Activated T-helper 1 cell treated with anti-CD3 and anti-CD28 coated beads, Interleukin-12 subunit alpha, Interleukin-12 subunit beta, Interleukin-2, Interleukin-4 antibody, amounts not matched to agents 30 ng/mL and 10 ng/mL and 1 ng/mL, durations not matched to agents 14 hours and 24 hours and 36 hours (primary cell): ENCODE measurements at places on chromosomes 11 and 22.

DNA sequence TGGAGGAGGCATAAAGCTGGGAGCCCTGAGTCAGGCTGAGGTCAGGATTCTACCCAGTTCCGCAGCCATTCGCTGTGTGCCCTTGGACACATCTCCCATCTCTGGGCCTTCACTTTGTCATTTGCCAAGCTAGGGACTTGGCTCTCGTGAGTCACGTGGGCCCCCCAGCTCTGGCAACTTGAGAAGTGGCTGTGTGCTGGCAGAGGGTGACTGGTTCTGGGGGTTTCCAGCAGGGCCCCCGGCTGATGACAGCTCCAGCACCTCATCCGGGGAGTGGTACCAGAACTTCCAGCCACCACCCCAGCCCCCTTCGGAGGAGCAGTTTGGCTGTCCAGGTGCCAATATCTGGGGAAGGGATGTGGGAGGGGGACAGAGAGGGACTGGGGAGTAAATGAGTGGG is 46.6 kb downstream of the CD6 start:
- DNase-seq = no peak

GRCh38 chr11:32849761-32850160 is 20.0 kb downstream of the PRRG4 start:
- no peak for DNase-seq

DNA sequence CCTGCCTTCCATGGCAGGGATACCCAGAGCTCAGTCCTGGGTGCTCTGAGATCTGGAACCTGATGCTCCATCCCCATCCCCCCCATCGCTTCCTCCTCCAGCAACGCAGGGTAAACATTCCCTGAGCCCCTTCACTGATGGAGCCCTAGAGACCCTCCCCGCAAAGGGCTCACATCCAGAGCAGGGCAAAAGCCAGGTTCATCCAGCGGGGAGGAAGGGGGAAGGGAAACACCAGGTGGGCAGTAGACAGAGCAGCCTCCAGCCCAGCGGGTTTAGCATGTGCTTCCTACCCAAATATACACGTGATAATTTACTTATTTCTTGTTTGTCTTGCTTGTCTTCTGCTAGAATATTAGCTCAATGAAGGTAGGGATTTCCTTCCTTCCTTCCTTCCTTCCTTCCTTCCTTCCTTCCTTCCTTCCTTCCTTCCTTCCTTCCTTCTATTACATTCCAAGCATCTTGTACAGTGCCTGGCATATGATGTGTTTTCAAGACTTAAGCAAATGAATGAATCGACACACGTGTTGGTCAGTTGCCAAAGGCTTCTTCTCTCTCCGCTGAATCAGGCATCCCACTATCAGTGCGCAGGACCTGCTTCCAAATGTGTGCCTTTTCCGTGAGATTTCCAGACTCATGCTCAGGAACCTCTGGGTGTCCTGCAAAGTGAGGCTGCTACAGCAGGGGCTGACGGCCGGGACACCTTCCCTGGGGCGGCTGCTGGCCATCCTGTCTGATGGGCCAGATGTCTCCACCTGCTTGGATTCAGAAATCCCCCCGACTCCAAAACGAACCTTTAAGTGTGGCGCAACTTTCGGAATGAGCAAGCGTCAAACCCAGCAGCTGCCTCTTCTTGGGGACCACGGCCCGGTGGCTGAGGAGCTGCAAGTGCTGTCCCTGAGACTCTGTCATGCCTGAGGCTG is 955.1 kb downstream of the BRD1 start:
- no peak for DNase-seq

GRCh38 chr11:27771516-27771915 is 71.3 kb upstream of the BDNF start:
- DNase-seq = no peak

DNA sequence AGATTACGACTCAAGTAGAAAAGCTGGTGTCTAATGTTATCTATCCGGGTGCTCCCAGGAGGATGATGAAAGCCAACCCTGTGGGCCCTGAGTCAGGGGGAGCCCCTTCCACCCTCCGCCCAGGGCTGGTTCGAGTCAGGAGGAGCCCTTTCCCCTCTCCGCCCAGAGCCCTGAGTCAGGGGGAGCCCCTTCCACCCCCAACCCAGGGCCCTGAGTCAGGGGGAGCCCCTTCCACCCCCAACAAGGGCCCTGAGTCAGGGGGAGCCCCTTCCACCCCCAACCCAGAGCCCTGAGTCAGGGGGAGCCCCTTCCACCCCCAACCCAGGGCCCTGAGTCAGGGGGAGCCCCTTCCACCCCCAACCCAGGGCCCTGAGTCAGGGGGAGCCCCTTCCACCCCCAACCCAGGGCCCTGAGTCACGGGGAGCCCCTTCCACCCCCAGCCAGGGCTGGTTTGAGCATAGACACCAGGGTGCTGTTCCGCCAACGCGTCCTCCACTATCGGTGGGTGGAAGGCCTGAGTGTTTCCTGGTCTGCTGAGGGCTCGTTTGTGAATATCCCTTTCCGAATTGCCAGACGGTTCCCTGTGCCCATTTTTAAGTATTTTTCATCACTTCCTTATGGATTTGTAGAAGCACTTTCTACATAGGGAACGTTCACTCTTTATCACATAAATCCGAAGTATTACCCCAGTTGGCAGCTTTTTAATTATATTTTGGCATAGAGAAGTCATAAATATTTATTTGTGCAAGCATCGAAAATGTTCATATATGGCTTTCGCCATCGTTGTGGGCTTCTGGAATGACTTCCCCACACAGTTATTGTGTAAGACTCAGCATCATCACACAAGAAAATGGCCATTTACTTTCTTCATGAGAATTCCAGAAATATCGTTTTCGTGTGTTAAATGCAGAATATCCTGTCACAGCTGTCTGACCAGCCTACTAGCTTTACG is 380.6 kb downstream of the BRD1 start:
- DNase-seq = no peak

DNA sequence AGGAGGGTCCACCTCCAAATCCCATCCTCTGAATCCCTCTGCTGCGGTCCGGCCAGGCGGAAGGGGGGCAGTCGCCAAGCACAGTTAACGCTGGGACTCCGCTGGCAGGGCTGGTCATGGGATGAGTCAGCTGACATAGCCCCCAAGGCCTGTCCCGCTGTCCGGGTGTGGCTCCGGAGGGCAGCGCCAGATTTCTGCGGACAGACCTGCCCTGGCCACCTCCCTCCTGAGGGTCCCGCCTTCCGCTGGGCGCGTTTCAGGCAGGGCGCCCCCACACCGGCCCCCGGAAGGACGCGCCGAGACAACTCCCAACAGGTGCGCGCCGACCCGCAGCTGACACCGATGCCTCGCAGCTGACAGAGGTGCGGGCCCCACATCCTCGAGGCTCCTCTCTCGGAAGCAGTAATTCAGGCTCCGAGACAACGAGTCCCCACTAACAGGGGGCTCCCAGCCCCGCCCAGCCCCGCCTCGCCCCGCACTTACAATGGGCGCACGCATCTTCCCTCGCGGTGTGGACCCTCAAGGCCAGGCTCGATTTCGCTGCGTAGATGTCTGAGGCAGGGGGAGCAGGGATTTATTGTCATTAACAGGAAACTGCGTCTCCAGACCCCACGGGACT is 607 bp downstream of the PLAAT3 start:
- no peak for DNase-seq
